ENCODE measurements at places on chromosomes 6 and 20.
A peak's percentile ranks its signal among the peaks of the same experiment; 100 is the strongest.

GRCh38 chr20:39563349-39563748 is 601.2 kb downstream of the DHX35 start:
- no peak for DNase-seq

DNA sequence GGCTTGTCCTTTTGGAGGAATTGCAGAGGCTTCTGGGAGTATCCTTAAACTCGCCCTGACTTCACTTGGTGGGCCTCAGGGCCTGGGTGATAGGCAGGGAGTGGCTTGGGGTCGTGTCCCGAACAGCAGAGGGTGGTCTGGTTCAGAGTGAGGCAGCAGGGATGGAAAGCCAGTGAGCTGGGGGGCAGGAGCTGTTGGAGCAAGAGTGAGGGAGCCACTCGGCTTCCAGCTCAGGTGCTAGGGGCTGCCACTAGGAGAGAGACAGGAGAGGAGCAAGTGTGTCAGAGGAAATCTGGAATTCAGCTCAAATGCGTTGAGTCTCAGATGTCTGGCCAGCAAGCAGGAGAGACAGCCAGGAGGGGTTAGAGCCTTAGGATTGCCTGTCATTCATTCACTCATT is 85.8 kb downstream of the DLGAP4 start:
- DNase-seq, result no peak

- no peak for DNase-seq
Measured at GRCh38 chr6:20166210-20166609, 46.1 kb downstream of the MBOAT1 start.

- no peak for DNase-seq
Measured at GRCh38 chr20:63814891-63815614, 16.0 kb downstream of the ZBTB46 start.

GRCh38 chr6:148396411-148396810 is 53.8 kb downstream of the SASH1 start:
- DNase-seq, result no peak

DNA sequence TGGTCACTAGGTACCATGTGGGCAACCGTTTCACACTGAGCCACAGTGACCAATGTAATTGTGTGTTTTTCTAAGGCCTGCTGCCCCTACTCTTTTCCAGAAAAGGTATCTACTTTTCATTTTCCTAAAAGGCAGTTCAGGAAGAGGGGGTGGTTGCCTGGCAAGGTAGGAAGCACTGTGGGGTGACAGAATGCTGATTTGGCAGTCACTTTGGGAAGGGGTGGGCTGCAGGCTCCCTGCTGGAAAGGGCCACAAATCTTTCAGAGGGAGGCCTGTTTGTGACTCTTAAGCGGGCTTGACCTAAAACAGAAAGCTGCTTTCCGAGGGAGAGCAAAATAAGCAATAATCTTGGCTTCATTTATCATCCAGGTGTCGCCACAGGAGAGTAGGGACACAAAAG is 5.2 kb upstream of the NNAT start:
- no peak for DNase-seq

GRCh38 chr6:141152951-141153350 is 979.8 kb upstream of the GJE1 start:
- DNase-seq, result peak; percentile 10

DNA sequence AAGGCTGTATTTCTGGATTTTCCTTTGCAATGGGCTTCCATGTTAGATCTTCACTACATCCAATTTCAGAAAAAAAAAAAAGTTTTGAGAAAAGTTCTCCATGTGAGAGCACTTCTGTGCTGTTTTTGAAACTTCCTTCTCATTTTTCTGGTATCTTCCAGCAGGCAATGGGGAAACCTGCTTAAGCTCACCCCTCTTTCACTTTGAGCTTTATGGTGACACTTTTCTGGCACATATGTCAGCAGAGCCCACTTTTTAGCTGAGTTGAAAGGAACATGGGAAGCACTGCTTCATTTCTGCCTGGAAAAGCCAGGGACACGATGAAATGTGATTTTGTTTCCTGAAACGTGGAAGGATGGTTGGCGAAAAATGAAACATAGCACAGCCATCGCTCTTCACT is 293.7 kb downstream of the PLCB1 start:
- no peak for DNase-seq

DNA sequence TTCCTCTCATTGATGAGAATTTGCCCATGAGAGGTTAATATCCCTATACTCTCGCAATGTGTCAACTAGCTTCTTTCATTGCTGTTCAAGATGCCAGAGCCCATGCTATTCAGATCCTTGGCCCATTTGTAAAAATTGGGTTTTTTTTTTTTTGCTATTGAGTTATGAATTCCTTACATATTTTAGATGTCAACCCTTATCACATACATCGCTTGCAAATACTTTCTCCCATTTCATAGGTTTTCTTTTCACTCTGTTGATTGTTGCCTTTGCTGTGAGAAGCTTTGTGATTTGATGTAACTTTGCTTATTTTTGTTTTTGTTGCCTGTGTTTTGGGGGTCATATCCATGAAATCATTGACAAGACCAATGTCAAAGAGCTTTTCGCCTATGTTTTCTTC is 32.2 kb upstream of the IPCEF1 start:
- DNase-seq, result no peak

GRCh38 chr20:373171-373890 is 7.2 kb upstream of the TRIB3 start:
- peak; percentile 74 for DNase-seq

DNA sequence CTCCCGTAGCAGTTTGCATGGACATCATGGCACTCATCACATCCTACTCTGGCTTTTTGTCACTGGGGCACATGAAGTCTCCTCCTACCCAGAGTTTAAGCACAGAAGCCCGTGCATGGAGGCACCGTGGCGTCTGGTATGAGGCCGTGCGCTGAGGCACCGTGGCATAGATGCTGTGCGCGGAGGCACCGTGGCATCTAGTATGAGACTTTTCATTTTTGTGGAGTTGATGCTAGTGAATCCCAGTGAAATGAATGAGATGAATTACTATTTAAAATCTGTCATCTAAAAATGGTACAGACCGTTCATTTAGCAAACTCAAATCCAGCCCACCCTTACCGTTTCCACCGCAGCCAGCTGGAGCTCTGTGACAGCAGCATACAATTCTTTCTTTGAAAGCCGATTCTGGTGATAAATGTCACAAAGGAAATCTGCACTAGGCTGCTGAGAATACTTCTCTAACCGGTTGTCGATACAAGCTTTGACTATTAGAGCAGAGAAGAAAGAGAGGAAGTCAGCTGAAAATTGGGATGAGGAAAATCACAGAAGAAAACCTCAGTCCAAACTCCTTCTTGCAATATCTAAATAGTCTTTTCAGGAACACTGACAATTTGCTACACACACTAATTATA is 11.3 kb downstream of the CYP24A1 start:
- no peak for DNase-seq

Data from A673 (cell line).